Activated T-helper 9 cell treated with anti-CD3 and anti-CD28 coated beads, Interleukin-2, amount 50 U/mL, for 16 hours (primary cell): ENCODE measurements at places on chromosomes 11 and 22.

DNA sequence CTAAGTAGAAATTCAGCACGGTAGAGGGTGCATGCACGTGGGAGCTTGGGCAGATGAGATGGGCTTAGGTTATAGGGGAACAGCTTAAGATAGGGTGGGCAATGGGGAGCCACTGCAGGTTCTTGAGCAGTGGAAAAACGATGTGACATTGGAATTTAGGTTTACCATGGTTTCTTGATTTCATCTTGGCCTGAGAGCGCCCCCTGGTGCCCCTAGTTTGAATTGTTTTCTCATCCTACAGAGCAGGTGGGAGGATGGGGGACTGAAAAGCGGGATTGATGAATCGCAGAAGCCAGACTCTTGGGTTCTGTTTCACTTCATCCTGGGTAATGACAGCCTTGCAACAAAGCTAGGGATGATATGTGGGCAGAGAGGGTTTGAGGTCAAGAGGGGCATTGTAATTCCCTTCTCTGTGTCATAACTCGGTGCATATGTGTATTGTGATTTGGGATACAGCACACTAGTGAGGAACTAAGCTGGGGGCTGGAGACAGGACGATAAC, 6.7 kb upstream of the MCAM start:
- peak; percentile 68 for DNase-seq

DNA sequence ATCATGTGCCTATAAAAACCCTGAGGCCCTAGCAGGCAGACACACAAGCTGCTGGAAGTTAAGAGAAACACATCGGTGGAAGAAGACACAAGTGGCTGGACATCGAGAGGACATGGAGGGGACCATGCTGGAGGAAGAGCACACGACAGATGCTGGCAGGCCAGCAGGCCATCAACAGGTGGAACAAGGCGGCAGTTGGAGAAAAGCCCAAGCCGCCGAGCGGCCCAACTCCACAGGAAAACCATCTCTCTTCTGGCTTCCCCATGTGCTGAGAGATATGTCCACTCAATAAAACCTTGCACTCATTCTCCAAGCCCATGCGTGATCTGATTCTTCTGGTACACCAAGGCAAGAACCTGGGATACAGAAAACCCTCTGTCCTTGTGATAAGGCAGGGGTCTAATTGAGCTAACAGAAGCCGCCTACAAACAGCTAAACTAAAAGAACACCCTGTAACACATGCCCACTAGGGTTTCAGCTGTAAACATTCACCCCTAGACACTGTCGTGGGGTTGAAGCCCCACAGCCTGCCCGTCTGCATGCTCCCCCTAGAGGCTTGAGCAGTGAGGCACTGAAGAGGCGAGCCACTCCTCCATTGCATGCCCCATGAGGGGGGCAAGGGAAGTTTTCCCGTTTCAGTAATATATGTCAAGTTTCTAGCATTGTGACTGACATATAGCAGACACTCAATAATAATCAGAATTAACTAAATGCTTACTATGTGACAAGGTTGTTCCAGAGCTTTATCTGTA, 39.0 kb upstream of the MMP20 start:
- no peak for DNase-seq

DNA sequence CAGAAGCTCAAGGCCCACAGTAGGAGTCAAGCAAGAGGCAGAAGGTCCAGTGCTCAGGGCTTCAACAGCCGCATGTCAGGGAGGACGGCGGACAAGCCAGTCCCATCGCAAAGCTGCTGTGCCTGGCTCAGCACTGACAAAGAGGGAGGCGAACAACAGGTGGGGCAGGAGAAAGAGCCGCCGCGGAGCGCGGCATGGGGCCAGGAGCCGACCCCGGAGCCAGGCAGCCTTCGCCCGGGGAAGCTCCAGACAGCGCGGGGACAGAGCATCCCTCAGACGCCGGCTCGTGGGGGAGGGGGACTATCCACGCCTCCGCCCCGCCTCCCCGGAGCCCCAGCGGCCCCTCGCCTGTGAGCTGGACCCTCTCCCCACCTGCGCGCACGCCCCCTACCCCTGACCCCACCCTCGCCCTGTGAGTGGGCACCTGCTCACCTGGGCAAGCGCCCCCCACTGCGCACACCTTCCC, 369 bp downstream of the DHCR7 start:
- no peak for DNase-seq

DNA sequence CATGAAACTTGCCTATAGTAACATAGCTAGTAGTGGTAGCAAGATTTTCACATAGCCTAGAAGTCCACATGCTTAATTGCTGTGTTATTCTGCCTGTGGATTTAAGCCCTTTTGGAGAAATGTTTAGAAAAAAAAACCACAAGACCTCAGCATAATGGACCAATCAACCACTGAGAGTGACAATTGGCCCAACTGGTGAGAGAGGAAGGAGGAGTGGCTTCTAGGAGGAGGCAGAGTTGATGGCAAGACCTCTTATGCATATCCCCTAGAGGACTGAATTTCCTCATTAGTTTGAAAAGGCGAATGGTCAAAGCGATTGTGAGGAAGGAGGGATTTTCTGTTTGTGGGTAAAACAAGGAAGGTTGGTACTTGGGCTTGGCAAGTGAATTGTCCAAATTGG, 30.6 kb downstream of the NNMT start:
- DNase-seq = no peak

DNA sequence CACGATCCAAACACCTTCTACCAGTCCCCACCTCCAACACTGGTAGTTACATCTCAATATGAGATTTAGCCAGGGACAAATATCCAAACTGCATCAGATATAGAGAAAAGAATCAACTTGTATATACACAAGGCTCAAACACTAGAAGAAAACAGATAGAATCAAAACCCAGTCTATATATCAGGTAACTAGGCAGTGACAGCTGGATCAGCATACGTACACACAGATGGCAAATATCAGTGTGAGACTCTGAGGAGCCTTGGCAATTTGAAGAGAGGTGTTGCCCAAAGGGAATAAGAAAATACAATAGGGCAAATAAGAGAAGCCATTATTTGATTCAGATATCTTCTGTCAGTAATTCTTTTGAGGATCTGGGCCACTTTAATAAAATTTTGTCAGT, 951.3 kb upstream of the CHORDC1 start:
- no peak for DNase-seq

DNA sequence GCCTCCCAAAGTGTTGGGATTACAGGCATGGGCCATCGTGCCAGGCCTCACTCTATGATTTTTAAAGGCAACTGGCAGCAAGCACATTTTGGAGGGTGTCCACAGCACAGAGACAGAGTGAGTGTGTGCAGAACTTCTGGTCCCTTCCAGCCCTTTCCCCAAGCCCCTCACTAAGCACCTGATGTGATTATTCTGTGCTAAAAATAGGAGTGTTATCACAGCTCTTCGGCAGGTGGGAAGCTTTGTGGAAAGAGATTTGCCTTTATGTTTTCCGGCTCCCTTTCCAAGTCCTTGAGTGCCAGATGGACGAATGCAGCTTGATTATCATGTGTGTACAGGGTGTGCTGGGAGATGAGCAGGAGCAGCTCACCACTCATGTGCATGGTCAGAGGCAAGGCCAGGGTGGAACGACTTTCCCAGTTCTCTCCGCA, 310.8 kb downstream of the DDX10 start:
- DNase-seq = no peak

- no peak for DNase-seq
Measured at GRCh38 chr22:29393019-29393608, 4.7 kb upstream of the AP1B1 start.

- no peak for DNase-seq
Measured at GRCh38 chr22:23376256-23376655, 195.9 kb downstream of the BCR start.

DNA sequence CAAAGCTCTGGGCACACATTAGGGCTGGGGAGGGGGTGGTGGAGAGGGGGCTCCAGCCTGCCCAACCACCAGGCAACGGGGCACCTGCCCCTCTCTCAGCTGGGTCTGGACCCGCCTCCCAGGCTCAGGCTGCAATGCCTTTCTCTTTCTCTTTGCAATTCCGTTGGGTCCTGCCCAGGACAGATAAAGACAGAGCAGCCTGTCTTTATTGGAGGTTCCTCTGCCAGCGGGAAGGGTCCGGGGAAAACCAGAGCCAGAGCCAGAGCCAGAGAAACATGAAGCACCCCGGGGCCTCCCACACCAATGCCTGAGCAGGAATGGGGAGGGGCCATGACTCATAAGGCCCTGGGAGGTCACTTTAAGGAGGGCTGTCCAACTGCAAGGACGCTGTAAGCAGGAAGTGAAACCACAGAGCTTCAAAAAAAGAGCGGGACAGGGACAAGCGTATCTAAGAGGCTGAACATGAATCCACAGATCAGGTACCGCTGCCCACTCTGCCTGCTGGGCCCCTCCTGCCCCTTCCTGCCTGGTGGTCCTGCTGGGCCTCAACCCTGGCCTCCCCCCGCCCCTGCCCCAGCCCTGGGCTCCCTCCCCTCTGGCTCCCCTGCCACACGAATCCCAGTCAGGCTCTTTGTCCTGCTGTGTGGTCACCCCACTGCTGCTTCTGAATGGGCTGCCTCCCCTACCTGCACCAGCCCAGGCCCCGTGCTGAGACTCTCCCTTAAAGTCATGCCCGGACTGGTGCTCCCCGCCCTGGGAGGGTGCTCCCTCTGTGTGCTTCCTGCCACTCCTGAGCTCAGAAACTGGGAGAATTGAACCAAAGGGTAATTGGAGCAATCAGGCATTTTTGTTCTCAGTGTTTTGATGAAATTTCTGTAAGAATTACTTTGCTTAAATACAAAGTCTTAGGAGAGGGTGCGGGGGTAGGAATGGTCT, at the start of gene APOBEC3B:
Gene APOBEC3B (plus strand): TSS at position 356 of the 936 bp plus-strand sequence. CDS start 107 bp downstream, at position 463.
- peak; percentile 56 for DNase-seq

DNA sequence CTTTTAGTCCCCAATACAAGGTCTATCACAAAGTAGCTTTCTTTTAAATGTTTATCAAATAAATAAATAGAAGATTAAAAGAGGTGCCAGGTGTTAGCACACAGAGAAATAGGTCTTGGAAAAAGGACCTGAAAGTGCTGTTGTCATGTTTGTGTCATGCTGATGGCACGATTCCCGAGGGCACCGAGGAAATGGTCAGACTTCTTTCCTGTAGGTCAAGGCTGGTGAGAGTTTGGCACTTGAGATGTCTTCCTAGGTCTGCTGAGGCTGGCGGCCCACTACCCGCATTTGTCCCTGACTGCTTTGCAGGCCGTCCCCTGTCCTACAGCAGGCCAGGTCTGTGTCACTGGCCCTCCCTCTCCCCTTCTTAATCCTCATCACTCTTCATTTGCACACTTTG, 112.1 kb downstream of the ATXN10 start:
- DNase-seq = no peak

DNA sequence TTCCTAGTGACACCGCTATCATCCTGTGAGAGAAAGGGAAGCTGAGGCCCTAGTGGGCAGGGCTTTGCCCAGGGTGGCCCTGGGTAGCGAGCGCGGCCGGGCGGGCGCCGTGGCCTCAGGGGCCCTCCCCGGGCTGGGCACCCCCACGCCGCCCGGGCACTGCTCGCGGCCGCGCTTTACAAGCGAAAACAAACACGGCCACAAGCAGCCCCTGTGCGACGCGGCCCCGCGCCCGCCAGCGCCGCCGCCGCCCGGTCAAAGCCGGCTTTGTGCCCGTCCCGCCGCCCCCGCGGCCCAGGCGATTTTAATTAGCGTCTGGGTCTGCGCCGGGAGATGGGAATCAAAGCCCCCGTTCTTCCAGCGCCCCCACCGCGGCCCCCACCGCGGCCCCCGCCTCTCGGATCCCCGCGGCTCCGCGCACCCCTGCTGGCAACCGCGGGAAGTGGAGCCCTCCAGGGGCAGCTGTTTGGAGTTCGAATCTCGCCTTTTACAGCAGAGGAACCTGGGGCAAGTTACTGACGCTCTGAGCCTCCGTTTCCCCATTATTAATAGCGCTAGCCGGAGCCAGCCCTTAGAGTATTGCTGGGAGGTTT, 47.9 kb downstream of the CHRDL2 start:
- DNase-seq = no peak

- no peak for DNase-seq
Measured at GRCh38 chr11:34558673-34559072, 45.1 kb upstream of the ELF5 start.

DNA sequence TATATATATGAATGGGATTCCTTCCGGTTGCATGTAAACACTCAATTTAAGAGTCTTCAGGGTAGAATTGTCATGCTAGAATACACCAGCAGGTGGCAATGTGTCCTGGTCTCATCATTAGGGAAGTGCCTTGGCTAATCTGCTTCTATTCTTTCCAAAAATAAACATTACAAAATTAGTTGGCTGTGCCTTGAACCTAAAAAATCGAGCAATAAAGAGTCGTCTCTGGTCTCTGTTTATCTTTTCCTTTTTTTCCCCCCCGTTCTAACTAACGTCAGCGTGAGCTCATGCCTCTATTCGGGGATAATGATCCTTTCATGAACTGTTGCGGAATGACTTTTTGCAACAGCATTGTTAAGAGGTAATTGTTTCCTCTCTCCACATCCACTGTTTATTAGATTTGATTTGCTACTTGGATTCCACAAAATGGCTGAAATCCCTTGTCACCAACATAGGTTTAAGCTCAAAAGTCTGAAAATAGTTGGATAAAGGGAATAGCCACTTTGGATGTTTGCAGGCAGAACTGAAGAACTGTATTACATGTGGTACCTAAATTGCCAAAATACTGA, 1.2 kb upstream of the ARHGEF12 start:
- no peak for DNase-seq

DNA sequence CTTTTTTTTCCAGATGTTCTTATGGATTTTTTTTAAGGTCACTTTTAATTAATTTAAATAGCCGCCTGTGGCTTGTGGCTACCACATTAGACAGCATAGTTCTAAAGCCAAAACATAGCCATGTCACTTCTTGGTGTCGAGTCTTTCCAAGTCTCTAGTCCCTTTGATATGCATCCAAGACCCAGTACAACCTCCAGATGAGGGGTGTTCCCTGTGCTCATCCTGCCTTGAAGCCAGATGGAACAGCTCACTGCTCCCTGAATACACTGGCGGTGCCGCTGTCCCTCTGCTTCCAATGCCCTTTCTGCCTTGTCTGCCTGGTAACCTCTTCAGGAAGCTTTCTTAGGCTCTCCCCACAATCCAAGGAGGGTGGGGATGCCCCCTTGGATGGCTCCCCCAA, 338.0 kb downstream of the TENM4 start:
- DNase-seq = no peak

GRCh38 chr11:128483211-128483788, 104.1 kb downstream of the ETS1 start:
- DNase-seq = no peak

- no peak for DNase-seq
Measured at GRCh38 chr22:45201678-45202332, 38.1 kb downstream of the NUP50 start.

GRCh38 chr22:24324137-24324536, 53.5 kb downstream of the SPECC1L start:
- DNase-seq = no peak

- DNase-seq = no peak
Measured at GRCh38 chr11:57568330-57568766, 876 bp upstream of the UBE2L6 start.
